CD4-positive, alpha-beta T cell treated with Interferon alpha-2 for 1 hour (primary cell): ENCODE measurements at places on chromosomes 11 and 22.

DNA sequence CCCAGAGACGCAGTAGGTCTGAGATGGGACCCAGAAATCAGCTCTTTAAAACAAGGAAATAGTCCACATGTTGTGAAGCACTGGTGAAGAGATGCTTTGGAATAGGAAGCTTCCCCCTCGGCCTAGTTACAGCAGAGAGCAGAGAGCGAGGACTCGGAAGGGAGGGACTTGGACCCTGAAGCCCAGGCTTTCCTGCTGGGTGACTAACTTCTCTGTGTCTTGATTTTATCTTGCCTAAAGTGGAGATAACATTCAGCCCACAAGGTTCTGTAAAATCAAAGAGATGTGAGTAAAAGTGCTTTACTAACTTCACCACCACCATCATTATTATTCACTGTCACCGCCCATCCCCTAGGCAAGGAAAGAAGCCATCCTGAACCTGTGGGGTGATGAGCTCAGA, 58.4 kb downstream of the THAP12 start:
- no peak for DNase-seq

GRCh38 chr11:13928566-13929251, 33.8 kb upstream of the SPON1 start:
- no peak for DNase-seq

- DNase-seq, result no peak
These were observed 33.7 kb downstream of the ZC3H12C start for GRCh38 chr11:110126936-110127335.

DNA sequence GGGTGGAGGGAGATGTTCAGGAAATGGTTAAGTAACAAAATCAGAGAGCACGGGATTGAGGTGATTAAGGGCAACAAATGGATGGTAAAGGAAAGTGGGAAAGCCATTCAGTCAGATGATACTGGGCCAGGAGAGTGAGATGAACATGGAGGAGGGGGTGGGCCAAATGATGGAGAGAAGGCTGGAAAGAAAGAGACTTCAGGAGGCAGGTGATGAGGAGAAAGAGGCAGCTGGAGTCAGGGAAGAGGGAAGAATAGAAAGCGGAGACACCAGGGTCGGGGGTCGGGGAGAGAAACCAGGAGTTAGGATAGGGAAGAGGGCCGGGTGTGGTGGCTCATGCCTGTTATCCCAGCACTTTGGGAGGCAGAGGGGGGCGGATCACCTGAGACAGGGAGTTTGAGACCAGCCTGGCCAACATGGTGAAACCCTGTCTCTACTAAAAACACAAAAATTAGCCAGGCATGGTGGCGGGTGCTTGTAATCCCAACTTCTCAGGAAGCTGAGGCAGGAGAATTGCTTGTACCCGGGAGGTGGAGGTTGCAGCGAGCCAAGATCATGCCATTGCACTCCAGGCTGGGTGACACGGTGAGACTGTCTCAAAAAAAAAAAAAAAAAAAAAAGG, 4.7 kb upstream of the KDM2A start:
- DNase-seq, result no peak

DNA sequence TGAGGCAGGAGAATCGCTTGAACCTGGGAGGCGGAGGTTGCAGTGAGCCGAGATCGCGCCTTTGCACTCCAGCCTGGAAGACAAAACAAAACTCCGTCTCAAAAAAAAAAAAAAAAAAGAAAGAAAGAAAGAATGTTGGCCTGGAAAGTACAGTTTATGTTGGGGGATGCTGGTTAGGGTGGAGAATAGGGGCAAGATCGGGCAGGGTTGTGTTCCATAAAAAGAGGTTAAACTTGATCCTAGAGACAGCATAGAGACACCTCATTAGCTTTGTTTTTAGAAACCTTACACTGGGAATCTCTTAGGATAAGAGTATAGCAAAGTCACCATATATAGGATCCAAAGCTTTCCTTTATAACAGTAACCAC, 1.9 kb upstream of the FTH1 start:
- no peak for DNase-seq

DNA sequence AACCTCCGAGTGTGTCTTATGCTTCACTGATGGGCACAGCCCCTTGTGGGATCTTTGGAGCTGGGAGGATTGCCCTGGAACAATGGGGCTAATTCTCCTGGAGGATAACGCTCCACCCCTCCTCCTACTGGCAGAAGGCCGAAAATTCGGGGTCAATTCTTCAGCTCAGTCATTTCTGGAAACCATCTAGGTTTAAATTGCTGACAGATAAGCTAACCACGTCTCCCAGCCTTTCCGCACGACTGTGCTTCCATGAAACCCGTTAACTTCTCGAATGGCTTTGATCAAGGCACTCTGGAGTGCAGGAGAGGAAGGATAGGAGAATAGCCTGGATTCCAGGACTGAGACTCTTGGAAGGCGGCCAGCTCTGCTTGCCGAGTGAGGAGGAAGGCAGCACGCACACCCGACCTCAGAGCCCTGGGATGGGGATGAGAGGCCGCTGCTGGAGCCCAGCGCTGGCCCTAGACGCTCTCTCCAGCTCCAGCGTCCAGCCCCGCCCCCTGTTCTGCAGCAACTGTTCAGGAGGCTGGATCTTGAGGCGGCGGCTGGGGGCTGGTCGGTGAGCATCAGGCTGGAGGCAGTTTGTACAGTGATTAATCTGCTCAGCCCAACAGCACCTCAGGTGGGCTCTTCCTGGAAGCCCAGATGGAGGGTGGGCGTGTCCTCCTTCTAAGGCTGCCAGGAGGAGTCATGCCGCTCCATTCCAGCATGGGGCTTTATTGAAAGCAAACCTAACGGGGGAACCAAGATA, 176.7 kb upstream of the NCAM1 start:
- no peak for DNase-seq
